ENCODE measurements at places on chromosomes 5 and 9.

DNA sequence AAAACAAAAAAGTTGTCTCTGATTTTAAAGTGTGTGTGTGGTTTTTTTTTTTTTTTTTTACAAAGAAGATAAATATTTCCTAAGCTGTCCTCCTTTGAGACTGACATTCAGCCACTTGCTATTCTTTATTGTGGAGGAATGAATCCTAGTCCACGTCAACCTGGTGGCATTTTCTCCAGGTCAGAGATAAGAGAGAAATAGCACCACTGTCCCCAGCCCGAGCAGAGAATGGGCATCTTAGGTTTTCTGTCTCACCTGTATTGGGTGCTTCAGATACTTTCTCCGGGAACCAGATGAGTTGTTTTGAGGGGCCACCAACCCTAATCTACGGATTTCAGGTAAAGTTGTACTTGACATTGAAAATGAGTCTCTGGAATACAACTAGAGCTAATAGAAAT lies 1.4 kb downstream of the ITGA2 start:
- no peak overlapping the region for H3K27ac ChIP-seq
- no peaks in the 10 kb centered on the region for H3K27me3 ChIP-seq
- H3K4me3 ChIP-seq: peak overlapping the region; percentile 92
- no peak for DNase-seq

GRCh38 chr9:79583952-79584654 lies 12.3 kb downstream of the TLE4 start:
- no peaks in the 10 kb centered on the region for H3K36me3 ChIP-seq
- no peaks in the 10 kb centered on the region for H3K27me3 ChIP-seq
- H3K4me1 ChIP-seq: no peaks in the 10 kb centered on the region
- H3K27ac ChIP-seq: no peak overlapping the region

DNA sequence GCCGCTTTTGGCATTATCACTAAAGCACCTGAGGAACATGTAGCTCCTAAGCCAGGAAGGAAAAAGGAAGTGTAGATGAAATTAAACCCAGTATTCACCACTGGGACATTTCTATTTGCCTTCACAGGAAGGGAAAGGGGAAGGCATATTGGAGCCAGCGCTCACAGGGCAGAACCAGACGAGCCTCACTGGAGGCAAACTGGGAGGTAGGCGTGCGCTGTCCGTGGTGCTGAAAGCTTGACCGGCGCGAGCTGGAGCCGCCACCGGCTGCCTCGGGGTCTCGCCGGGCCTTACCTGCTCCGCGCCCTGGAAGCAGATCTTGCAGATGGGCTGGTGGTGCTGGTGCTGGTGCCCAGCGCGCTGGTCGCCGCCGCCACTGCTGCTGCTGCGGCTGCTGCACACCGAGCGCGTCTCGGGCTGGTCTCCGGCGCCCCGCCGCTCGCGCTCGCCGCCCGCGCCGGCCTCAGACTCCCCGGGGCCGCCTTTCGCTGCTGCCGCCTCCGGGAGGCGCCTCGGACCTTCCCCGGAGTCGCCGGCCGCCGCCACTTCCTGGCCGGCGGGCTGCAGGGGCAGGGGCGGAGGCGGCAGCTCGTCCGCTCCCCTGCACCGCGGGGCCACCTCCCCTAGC lies 732 bp downstream of the MARCHF11 start:
- peak overlapping the region; percentile 39 for H3K4me3 ChIP-seq
- no peaks in the 10 kb centered on the region for H3K36me3 ChIP-seq
- no peaks in the 10 kb centered on the region for H3K4me1 ChIP-seq
- H3K27ac ChIP-seq: no peak overlapping the region
- no peak for DNase-seq

- DNase-seq: no peak
- H3K4me3 ChIP-seq: no peak overlapping the region
- no peaks in the 10 kb centered on the region for H3K4me1 ChIP-seq
- H3K27me3 ChIP-seq: no peaks in the 10 kb centered on the region
These were observed 244.5 kb upstream of the C9orf72 start for GRCh38 chr9:27817747-27818146.

GRCh38 chr9:109252291-109252690 lies 68.6 kb downstream of the EPB41L4B start:
- H3K36me3 ChIP-seq: no peaks in the 10 kb centered on the region
- no peak for DNase-seq
- H3K27me3 ChIP-seq: no peaks in the 10 kb centered on the region

DNA sequence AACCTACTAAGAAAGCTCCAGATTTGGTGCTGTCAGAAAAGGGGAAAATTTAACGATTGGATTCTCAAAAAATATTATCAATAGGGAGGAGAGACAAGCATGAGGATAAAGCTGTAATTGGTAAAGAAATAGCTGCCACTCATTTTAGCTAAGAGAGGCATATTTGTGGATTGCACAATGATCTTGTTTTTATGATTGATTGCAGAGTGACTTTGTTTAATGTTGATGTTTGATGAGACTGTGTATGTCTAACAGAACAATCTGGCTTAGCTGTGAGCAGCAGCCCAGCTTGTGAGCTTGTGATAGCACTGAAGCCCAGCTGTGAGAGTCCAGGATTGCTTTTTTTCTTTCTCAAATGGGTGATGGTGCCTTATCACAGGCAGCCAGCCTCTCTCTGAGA lies 56.4 kb downstream of the ZNF883 start:
- no peak overlapping the region for H3K4me3 ChIP-seq
- no peaks in the 10 kb centered on the region for H3K4me1 ChIP-seq
- no peaks in the 10 kb centered on the region for H3K27me3 ChIP-seq
- H3K36me3 ChIP-seq: no peaks in the 10 kb centered on the region
- no peak for DNase-seq

GRCh38 chr5:43049236-43049635 lies 9.1 kb upstream of the ANXA2R start:
- H3K4me1 ChIP-seq: no peaks in the 10 kb centered on the region
- peaks cover 25% of the 10 kb centered on the region for H3K36me3 ChIP-seq
- no peak for DNase-seq
- H3K27me3 ChIP-seq: no peaks in the 10 kb centered on the region

DNA sequence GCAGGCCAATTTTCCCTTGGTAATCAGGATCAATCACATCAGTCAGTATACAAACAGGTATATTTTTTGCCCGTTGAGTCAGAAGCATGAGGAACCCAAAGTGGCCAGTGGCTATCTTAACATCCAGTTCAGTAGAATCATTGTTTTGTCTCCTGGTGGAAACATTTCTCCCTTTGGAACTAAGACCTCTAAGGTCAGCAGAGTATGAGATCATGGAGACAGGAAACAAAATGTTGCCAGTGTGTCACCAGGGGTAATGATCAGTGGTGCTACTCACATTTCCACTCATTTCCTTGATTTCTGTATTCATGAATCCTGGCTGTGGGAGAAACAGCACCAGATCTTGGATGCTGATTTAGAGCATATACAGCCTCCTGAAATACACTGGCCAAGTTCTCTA lies 553.0 kb downstream of the CSNK1G3 start:
- H3K4me3 ChIP-seq: no peak overlapping the region
- no peaks in the 10 kb centered on the region for H3K27me3 ChIP-seq
- H3K27ac ChIP-seq: no peak overlapping the region
- H3K36me3 ChIP-seq: no peaks in the 10 kb centered on the region
- no peak for DNase-seq

GRCh38 chr5:120808135-120808534 lies 344.0 kb downstream of the PRR16 start:
- no peak overlapping the region for H3K27ac ChIP-seq
- H3K4me1 ChIP-seq: no peaks in the 10 kb centered on the region
- DNase-seq: no peak

GRCh38 chr9:130138171-130138653 lies 34.0 kb upstream of the NCS1 start:
- no peaks in the 10 kb centered on the region for H3K27me3 ChIP-seq
- peak overlapping the region; percentile 39 for H3K27ac ChIP-seq
- peaks cover 35% of the 10 kb centered on the region for H3K36me3 ChIP-seq
- DNase-seq: no peak

DNA sequence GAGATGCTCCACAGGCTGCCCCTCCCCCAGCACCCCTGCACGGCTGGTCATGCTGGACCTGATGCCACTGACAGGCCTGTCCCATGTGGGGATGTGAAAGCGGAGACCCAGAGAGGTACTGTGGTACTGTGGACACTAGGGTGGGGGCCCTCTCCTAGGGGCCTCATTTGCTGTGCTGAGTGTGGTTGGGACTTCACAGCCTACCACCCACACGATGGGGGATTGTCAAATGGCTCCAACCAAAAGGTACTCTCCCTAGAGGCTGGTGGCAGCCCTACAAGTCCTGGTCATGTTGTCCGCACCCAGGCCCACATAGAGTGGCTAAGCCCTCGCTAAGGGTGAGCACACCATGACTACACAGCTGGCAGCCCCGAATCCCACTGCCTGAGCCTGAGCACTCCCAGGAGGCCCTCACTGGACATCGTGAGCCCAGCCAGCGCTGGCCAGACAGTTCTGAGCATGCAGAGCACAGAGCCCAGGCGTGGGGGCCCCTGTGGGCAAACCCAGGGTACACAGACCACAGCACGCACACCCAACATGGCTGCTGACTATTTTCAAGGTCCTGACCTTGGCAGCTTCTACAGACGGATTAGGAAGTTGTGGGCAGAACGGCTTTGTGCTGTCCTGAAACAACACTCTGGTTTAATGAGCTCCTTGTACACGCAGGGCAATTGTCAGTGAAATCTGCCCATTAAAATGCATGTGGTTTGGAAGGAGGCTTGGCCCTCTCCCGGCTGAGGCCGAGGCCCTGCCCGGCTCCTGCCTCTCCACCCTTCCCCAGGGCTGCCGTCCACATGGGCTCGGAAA lies 214.1 kb downstream of the HSPA4 start:
- H3K4me3 ChIP-seq: no peak overlapping the region
- no peak for DNase-seq
- no peaks in the 10 kb centered on the region for H3K4me1 ChIP-seq
- H3K27me3 ChIP-seq: no peaks in the 10 kb centered on the region
- H3K27ac ChIP-seq: no peak overlapping the region
- no peaks in the 10 kb centered on the region for H3K36me3 ChIP-seq

- no peaks in the 10 kb centered on the region for H3K4me1 ChIP-seq
- H3K4me3 ChIP-seq: no peak overlapping the region
These were observed 23.8 kb downstream of the TYRP1 start for GRCh38 chr9:12716823-12717600.

GRCh38 chr5:168327019-168327421 lies 35.6 kb downstream of the WWC1 start:
- no peaks in the 10 kb centered on the region for H3K4me1 ChIP-seq
- no peak overlapping the region for H3K27ac ChIP-seq
- H3K4me3 ChIP-seq: no peak overlapping the region
- DNase-seq: no peak
- H3K36me3 ChIP-seq: no peaks in the 10 kb centered on the region
- no peaks in the 10 kb centered on the region for H3K27me3 ChIP-seq

- H3K27ac ChIP-seq: no peak overlapping the region
- H3K4me3 ChIP-seq: no peak overlapping the region
These were observed 43.8 kb downstream of the FAT2 start for GRCh38 chr5:151547364-151547763.

DNA sequence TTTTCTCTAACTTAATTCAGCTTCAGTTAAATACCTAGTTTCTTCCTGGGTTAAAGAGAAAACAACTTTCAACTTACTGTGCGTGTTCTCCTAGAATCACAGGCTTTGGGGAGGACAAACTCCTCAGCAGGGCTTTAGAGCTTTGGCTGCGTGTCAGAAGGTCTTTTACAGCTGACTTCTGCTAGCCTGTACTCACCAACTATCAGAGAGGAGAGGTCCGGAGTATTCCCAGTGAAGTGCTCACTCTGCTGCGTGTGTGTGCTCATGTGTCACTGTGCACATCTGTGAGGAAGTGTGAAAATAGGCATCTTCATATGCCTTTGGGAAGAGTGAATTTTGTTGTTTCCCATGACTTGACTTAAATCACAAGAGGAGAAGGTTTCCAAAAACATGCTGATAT lies 423.2 kb upstream of the SGCD start:
- no peak for DNase-seq
- H3K27ac ChIP-seq: no peak overlapping the region
- no peak overlapping the region for H3K4me3 ChIP-seq
- no peaks in the 10 kb centered on the region for H3K4me1 ChIP-seq
- no peaks in the 10 kb centered on the region for H3K27me3 ChIP-seq

- DNase-seq: no peak
- H3K27ac ChIP-seq: no peak overlapping the region
- H3K4me3 ChIP-seq: no peak overlapping the region
These were observed 202.4 kb upstream of the ZNF608 start for GRCh38 chr5:124948754-124949275.

GRCh38 chr9:16386827-16387077 lies 483.7 kb downstream of the BNC2 start:
- no peak overlapping the region for H3K4me3 ChIP-seq
- no peaks in the 10 kb centered on the region for H3K4me1 ChIP-seq
- DNase-seq: no peak

GRCh38 chr5:180690562-180690961 lies 41.2 kb upstream of the FLT4 start:
- no peak for DNase-seq
- no peaks in the 10 kb centered on the region for H3K4me1 ChIP-seq
- no peak overlapping the region for H3K4me3 ChIP-seq
- H3K27me3 ChIP-seq: no peaks in the 10 kb centered on the region

GRCh38 chr9:27442464-27442863 lies 81.6 kb upstream of the IFNK start:
- H3K36me3 ChIP-seq: no peaks in the 10 kb centered on the region
- H3K27ac ChIP-seq: no peak overlapping the region
- H3K4me3 ChIP-seq: no peak overlapping the region
- DNase-seq: no peak

DNA sequence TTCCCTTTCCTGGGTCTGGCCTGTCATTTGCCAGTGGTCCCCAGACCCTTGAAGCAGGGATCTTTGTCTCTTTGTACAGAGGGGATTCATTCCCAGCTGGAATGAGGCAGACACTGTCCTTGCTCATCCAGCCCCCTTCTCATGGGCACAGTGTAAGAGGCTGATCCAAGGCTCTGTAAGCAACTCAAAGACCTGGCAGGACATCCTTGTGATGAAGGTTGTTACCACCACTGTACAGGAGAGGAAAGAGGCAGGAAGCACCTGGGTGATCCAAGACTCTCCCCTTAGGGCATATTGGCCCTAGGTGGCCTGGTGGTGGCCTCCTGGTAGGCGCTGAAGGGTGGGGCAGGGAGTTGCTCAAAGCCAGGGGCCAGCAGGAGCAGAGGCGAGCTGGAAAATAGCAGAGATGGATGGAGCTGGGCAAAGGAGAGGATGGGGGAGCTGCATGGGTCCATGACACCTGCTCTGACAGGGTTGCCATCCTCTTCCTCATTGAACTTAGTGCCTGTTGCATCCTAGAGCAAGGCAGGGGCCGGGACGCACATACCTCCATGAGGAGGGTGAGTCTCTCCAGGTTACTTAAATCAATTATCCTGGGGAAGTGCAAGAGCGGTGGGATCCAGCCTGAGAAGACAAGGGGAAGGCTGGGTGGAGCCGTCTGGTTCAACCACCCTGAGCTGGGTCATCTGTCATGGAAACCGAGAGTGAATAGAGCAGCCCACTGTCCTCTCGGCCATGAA lies 9.8 kb upstream of the GADD45G start:
- H3K36me3 ChIP-seq: no peaks in the 10 kb centered on the region
- H3K4me3 ChIP-seq: no peak overlapping the region
- no peak for DNase-seq
- H3K27ac ChIP-seq: no peak overlapping the region
- H3K27me3 ChIP-seq: no peaks in the 10 kb centered on the region

- no peak for DNase-seq
- H3K36me3 ChIP-seq: no peaks in the 10 kb centered on the region
- no peak overlapping the region for H3K4me3 ChIP-seq
- H3K4me1 ChIP-seq: no peaks in the 10 kb centered on the region
These were observed 997.5 kb upstream of the CTNND2 start for GRCh38 chr5:12901696-12902095.

Data from ascending aorta (tissue), 2 donors.